CD4-positive, alpha-beta T cell (primary cell): ENCODE measurements at places on chromosomes 2 and 18.

GRCh38 chr2:79860228-79861058 is 347.6 kb downstream of the CTNNA2 start:
- no peak for DNase-seq

DNA sequence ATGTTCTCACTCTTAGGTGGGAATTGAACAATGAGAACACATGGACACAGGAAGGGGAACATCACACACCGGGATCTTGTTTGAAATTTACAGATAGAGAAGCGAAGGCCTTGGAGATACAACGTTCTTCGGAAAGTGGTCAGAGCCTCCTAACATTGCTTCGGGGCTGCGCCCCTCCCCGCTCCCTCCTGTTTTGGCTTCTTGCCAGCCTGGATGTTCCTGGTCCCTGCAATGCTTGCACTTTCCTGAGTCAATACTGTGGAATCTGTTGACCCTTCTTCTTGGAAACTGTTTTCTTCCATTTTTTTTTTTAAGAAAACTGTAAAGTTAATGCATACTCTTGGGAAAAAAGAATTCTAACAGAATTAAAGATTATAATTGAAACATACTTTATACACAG is 360.8 kb downstream of the SOCS6 start:
- DNase-seq: no peak

GRCh38 chr18:4017480-4017879 is 437.6 kb downstream of the DLGAP1 start:
- DNase-seq: no peak

DNA sequence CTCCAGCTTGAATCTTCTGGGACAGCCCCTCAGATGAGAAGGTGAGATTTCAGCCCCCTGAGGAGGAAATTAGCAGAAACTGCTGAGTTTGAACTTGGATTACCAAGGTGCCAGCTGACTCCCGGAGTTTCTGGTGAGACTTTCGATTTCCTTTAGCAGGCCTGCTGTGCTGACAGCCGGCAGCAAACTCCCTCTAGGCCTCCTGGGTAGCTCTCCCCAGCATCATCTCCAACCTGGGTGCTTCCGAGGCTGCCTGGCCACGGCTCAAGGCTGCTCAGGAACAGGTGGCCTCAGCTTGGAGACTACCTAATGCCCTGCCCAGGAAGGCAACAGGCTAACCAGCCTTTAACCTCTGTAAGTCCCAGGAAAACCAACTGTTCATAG is 16.5 kb downstream of the SDC1 start:
- DNase-seq: no peak

DNA sequence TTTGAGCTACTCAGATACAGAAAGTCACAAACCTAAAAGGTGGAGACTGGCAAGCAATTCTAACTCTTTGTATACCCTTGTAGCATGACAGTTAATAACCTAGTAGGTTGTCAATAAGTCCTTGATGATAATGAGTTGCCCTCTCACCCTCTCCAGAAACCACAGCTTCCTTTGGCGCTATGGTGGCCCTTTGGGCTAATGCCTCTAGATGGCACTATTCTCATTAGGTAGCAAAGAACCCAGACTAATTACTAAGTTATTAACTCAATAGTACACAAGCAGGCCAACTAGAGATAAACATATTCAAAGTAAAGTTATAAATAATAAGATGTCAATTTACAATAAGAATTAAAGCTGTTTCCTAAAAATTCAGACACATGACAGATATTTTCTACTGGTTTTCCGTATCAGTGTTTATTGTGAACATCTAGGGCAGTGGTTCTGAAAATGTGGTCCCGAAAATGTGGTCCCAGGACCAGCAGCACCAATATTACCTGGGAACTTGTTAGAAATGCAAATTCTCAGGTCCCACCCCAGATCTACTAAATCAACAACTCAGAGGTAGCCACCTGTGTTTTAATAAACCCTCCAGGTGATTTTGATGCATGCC is 41.1 kb downstream of the LDAH start:
- DNase-seq: peak; percentile 39
